ENCODE measurements at places on chromosomes 7 and 10.

DNA sequence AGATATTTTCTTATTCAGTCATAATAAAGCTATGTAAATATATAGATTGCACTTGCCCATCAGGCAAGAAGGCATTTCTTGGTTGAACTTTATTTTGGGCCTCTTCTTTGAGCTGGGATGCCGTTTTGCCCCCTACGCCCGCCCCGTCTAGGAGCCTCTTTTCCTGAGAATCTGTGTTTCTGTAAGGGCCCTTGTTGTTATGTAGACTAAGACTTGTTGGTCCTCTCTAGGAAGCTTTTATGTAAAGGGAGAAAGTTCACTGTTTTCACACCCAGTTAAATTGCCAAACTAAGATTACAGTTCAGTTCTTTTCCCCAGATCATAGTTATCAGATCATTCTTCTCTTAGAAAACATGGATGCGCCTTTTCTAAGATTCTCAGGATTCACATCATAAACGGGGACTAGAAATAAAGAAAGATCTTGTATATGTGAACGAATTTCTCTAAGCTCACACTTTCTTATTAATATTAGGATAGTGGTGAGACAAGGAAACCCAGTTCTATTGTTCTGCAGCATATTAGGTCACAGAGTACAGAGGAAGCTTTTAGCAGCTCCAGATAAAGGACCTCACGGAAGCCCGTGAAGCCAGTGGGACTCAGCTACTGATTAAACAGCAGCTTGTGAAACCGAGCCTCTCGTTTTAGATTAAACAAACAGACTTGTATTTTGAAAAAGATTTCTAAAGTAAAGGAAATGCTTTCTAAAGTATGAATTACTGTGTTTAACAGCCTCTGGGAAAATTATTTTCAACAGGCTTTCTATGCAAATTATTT lies 3.8 kb downstream of the LMTK2 start:
- DNase-seq = no peak

DNA sequence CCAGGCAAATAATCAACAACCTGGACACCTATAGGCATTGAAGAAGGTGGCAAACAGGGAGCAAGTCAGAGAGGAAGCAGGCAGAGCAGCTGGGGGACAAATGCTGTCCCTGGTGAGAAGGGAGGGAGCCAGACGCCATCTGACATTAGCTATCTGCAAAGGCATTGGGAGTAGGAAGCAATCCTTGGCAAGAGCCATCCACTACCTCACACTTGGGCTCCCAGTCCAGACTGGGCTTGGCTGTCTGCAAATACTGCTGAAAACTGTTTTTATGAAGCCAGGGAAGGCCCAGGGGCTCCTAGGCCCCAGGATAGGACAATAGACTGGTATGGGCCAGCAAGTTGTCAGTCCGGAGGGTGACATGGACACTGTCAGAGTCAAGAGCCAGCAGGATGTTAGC lies 132.5 kb downstream of the SORBS1 start:
- DNase-seq = no peak

DNA sequence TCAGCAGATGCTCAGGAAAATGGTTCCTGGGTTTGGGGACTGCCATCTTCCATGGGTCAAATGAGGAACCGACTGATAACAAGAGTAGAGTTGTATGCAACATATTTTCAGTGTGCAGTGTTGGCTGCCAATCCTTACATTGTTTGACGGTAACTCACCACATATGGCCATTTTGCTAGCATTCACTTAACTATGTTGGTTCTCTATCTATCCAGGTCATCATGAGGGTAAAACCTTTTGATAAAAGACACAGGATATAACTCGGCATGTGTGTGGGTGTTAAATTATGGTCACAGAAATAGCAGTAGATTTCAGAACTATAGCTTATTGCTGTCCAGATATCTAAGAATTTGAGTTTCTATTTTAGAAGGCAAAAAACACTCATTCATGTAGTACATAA lies 140.7 kb upstream of the AOAH start:
- DNase-seq = no peak

- DNase-seq = no peak
Observed at GRCh38 chr10:29057822-29058331, 231.0 kb upstream of the LYZL1 start.

- DNase-seq = no peak
Observed at GRCh38 chr10:35594115-35595079, 10.7 kb upstream of the GJD4 start.

GRCh38 chr10:36253731-36254130 lies 611.6 kb upstream of the FZD8 start:
- DNase-seq = no peak

- DNase-seq = no peak
Observed at GRCh38 chr7:102404005-102404861, 8.1 kb downstream of the PRKRIP1 start.

DNA sequence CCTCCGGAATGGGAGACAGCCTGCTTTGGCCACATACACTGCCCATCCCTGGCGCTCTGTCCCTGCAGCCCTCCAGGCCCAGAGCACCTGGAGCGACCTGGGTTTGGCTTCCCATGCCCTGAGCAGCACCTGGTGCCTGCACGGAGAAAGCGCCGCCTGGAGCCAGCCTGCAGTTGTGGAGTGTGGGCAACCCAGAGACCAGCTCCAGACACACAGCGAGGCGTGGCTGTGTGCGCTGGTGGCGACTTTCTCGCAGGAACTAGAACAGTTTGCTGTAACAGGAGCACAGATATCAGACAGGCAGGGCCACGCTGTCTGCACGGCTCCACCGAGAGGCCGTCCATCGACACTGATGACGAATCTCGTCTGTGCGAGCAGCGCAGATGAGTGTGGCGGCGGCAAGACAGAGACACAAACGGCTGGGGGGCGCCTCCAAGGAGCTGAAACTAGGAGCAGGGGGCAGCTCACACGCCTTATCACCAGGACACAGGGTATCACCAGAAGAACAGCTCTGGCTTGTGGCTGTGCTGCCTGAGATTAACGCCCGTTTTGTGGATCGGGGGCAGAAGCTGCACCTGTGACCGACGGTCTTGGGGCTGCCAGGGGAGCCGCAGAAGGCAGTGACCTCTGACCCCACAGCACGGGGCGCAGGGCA lies 275.3 kb downstream of the DNAJB6 start:
- DNase-seq = no peak

DNA sequence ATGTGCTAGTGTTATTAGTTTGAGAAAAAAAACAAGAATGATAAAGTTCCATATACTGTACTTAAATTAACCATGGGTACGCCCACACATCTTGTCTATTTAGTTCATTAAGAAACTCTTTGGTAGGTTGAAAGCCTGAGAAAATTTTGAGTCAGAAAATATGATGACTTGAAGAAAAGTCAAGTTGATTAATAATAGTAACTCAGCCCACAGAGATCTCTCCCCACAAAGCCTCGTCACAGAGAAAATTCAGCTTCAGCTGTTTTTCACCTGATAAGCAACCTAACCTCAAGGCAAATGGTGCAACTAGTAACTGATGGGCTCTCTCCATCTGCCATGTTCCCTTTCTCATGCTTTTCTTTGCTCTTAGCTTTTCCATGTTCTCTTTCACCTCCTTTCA lies 1021.6 kb downstream of the GATA3 start:
- no peak for DNase-seq

GRCh38 chr10:49387071-49387470 lies 8.8 kb downstream of the DRGX start:
- no peak for DNase-seq

- no peak for DNase-seq
Observed at GRCh38 chr10:70374775-70375614, 7.4 kb downstream of the LRRC20 start.

DNA sequence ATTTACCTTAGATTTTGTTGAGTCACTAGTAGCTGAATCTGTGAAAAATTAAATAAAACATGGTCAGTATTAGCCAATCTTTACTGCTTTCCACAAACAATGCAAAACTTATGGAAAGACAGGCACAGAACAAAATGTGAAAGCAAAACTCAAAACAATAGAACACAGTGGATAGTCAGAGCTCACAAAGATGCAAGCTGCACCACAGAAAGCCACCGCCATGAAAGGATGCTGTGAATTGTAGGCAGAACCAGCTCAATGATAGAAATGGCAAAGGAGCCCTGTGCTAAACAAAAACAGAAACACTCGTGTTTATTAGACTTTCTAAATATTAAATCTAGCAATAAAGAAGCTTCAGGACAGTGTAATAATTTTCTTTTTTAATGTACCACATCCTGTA lies 134.4 kb downstream of the ARHGAP21 start:
- no peak for DNase-seq

DNA sequence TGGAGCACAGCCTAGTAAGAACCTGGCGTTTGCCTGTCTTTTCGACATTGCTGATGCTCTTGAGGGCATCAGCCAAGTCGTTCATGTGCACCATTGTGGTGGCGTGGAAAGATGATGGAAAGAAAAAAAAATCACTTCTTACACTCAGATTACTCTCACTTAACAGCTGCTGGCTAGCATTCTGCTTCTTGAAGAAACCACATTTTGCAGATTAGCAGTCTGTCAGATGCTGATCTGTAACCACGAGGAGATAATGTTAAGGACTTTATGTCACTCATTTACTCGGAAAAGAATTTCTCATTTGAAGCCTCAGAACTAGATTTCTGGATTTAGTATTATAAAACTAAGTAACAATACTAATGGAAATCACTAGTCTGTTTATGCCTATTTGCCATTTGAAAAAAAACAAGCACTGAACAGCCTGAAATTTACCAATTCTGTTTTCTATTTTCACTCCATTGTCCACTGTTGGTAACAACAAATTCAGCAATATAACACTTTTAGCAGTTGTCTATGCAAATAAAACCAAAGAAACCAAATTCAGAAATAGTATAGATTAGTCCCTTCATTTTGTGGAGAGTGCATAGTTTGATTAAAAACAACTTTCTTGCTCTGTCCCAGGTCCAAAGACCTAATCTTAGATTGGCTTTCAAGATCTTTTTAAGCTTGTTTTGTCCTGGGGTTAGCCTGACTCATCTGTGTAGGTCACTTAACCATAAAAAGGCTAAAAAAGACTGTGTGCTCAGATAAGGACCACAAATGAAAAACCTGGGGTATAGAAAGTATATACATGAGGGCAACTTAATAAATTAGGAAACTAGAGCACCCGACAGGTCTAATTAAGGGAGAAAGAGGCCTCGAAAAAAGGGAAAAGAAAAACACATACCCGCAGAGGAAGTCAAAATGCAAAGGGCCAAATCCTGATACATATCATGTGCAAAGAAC lies 67.5 kb downstream of the NT5C2 start:
- no peak for DNase-seq

GRCh38 chr7:18116661-18117060 lies 89.0 kb upstream of the PRPS1L1 start:
- DNase-seq = no peak

- DNase-seq = peak; percentile 24
Observed at GRCh38 chr7:45984386-45985295, 63.6 kb upstream of the IGFBP3 start.

DNA sequence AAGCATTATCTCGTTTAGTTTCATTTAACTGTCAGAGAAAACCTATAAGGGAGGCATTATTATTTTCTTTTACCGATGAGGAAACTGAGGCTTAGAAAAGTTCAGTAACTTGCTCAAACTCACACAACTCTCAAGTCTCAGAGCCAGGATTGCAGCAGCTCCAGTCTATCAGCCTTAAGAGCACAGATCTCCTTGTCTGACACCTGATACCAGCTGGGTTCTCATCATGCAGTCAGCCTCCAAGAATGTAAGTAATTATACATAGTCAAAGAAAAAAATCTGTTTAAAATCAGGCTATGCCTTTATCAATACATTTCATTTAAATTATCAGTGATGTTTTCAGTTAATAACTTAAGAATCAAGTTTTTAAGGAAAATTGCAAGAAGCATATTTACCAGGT lies 236.6 kb upstream of the TCF7L2 start:
- DNase-seq = no peak

Data from ecto neural progenitor cell (in vitro differentiated cells).